Naive thymus-derived CD4-positive, alpha-beta T cell (primary cell): ENCODE measurements at places on chromosomes 1 and 21.
A peak's percentile ranks its signal among the peaks of the same experiment; 100 is the strongest.

GRCh38 chr1:90922996-90923395 is 98.8 kb downstream of the ZNF644 start:
- DNase-seq, result no peak

- DNase-seq, result no peak
These were observed 149.3 kb upstream of the WNT4 start for GRCh38 chr1:22292011-22292788.

- DNase-seq, result no peak
These were observed 391.4 kb downstream of the MRPL39 start for GRCh38 chr21:25215698-25216384.

GRCh38 chr1:158353303-158354075 is at the start of gene CD1E:
TSS of gene CD1E (plus strand) at chr1:158353894. CDS start at chr1:158353989, 95 bp downstream.
- no peak for DNase-seq

DNA sequence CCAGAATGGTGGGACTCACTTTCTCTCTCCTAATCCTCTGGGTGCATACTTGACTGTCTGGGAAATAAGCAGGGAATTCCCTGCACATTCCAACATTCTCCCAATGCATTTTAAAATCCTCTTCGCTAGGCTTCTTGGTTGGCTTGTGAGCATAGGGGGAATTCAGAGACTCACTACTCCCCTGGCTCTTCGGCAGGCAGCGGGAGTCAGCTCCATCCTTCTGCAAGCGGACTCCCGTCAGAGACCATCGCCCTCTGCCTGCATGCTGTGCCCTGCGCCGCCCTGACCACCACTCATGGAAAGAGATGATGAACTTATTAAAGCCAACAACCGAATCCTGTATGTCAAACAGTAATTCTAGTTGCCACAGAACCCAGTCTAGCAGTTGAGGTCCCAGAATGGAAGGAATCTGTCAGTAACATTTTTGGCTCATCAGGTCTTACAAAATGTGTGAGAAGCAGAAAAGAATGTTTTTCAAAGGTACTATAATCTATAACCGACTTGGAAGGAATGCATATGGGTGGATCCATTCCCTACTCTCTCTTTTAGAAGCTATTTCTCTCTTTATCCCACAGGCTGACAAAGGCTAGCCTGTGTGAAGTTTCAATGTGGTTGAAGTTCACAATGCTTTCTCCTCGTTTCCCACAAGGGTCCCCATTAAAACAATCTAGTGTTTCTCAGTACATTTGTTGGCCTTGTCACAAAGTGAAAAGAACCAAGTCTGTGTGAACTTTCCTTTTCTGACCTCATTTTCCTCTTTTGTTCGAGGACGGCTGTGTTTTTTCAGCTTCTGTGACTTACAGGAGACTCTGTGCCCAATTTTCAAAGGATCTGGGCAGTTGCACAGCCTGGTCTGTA is 119.1 kb upstream of the ADAR start:
- no peak for DNase-seq

DNA sequence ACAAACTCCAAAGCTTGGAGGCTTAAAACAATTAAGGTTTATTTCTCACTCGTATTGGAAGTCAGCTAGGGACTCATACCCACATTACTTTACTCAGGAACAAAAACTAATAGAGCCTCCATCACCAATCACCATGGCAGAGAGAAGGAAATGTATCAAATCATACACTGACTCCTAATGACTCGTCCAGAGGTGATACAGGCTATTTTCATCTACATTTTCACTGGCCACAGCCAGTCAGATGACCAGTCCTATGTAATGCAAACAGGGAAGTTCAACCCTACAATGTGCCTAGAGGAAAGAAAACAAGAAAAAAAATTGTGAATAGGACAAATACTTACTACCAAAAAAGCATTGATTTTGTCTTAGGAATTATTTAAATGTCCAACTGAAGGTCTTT is 110.3 kb downstream of the SEC16B start:
- no peak for DNase-seq

DNA sequence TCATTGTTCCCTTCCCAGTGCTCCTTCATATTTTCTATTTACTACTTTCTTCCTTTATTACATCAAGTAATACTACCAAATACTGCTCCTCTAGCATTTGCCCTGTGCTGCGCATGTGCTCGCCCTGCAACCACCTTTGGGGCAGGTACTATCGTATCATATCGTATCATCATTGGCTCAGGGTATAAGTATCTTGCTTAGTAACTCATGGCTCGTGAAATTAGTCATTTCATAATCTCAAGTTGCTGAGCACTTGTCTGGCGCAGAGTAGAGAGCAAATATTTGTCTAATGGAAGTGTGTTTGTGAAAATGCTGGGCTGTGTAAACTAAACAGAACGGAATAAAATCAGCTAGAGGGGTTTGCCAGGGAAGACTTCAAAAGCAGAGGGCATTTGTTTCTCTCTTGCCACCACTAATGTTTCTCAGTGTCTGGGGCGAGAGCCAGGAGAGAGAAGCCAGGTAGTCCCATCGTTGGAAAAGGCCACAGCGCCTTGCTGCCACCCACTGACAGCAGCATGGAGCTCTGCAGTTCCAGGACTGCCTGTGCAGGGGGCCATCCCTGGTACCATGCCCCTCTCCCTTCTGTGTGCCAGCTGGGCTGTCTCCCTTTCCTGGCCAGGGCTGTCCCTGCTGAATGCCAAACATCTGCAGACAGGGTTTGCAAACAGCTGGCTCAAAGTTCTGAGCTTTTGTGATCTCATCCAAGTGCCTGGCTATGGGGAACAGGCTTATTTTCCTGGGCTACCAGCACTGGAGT is 20.0 kb upstream of the CPT2 start:
- DNase-seq, result no peak

GRCh38 chr21:36047139-36047538 is 13.2 kb downstream of the SETD4 start:
- DNase-seq, result no peak

- peak; percentile 60 for DNase-seq
These were observed 710 bp upstream of the HYI start for GRCh38 chr1:43454270-43455011.

DNA sequence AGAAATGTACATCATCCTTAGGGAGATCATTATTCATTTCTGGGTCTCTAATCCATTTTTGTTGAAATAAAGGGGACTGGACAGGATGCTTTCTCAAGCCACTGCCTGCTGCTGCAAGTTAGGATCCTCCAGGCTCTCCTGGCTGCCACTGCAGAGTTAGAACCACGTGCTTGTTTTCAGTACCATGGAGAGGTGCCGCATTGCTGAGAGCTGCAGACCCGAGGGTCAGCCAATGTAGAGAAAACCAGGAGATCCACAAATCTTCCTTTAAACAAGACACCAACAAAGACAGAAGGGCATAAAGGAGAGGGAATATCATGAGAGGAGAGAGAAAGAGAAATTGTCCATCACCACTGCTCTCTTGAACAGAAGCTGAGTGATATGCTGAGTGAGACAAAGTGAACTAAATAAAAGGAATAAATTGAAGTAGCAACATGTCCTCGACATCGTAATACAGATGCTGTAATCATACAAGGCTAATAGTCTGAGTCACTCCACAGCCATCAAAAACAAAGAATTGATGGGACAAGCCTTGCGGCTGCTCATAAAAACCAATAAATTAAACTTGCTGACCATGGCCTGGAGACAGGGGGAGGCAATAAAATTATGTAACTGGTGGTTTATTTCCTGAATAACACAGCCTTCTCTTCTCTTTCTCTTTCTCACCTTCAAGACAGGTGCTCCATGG is 255.7 kb downstream of the OMA1 start:
- DNase-seq, result no peak

GRCh38 chr21:36059823-36060158 is 535 bp downstream of the SETD4 start:
- DNase-seq, result no peak

- DNase-seq, result no peak
These were observed 81.2 kb upstream of the HIVEP3 start for GRCh38 chr1:41999884-42000283.

GRCh38 chr1:26689504-26689903 is 6.3 kb upstream of the ARID1A start:
- DNase-seq, result no peak
